Activated gamma-delta T cell treated with anti-CD3 and anti-CD28 coated beads, Interleukin-2, amount 50 U/mL, for 16 hours (primary cell): ENCODE measurements at places on chromosomes 11 and 22.

- no peak for DNase-seq
These were observed 129.0 kb upstream of the PARVA start for GRCh38 chr11:12248330-12248729.

DNA sequence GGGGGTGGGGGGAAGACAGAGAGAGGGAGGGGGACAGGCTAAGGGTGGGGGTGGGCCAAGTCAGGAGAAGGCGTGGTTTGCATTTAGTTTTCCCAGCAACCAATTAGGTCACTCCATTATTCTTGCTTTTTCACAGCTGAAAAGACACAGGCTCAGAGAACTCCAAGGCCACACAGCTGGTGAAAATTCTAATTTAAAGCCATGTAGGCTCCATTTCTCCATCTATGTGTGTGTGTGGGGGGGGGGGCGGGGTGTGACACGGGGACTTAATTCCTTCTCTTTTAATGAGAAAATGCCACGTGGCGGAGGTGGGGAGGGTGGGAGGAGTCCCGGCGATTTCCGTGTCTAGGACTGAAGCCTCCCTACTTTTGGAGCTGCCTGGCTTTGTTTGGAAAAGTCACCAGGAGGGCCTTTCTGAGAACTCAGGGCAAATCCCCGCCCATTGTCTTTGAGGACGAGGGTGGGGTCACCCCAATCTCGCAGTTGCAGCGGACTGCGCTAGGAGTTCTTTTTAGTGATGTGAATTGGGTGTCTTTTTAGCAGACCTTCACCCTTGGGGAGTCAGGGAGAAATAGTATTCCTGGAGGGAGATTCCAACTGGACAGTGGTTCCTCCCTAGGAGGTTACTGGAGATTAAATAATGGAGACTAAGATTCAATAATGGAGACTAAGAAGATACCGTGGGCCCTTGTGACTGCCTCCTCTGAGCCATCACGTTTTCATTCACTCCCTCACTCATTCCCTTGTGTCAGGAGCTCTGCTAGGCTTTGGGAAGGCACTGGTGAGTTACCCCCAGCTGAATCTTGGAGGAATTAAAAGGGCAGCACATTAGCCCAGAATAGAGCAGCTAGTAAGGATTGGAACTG, 36.4 kb upstream of the PTPRJ start:
- DNase-seq: no peak

DNA sequence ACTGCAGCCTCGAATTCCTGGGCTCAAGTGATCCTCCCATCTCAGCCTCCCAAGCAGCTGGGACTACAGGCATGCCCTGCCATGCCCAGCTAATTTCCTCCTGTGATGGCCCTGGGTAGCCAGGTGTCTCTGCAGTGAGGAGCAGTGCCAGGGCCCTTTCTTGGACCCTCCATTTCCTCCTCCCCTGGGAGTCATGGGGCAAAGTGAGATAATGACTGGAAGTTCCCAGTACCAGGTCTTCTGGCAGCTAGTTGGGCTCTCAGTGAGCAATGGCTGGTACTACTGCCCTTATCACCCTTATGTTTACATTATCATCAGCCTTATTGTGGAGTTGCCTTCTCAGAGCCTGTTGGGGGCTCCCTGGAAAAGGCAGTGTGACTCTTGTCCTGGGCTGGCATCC, 17.6 kb downstream of the DAGLA start:
- DNase-seq: no peak

GRCh38 chr11:71282581-71283351, 30.4 kb upstream of the SHANK2 start:
- no peak for DNase-seq

DNA sequence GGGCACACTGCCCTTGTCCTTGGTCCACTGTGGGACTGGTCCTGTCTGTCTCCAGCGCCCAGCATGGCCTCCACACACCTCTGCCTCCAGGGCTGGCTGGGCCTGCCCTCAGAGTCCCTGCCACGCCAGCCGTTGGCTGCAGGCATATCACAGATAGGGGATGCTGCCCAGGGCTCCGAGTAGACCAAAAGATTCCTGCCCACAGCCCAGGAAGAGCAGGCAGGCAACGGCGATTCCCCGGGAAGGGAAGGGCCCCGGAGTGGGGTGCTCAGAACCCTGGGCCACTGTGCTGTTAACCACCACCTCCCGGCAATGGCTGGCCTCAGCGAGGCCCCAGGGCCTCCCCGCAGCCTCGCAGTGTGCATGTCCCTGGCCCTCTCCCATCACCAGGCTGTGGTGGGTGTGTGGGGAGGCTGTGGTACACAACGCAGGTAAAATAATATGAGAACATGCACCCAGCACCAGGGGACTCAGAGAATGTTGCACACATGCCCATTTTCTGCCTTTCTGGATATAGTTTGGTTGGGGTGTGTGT, 2.2 kb downstream of the IFITM5 start:
- no peak for DNase-seq

DNA sequence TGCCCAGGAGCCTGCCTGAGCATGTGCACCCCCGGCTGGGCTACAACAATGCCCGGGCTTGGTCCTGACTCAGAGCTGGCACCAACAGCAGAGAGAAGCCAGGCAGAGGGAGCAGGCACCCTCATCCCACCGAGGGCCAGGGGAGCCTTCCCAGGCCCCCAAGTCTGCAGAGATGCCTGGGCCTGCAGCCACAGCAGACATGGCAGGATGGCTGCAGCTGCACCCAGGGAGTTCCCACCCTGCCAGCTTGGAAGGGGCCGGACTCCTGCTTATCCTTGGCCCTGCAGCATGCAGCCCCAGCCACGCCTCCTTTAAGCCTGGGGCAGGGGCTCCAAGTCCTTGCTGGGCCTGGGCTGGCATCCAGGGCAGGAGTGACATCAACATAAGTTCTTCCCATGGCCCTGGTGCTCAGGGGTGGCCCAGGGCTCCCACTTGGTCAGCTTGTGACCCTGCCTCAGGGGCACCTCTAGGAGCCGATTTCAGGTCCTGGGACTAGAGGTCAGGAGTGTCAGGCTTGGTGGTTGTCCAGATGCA, 26.7 kb downstream of the OR10D3 start:
- DNase-seq: no peak

- DNase-seq: no peak
These were observed 24.8 kb upstream of the CALCB start for GRCh38 chr11:15048616-15049015.

GRCh38 chr22:41699264-41700107, at the start of gene MEI1:
MEI1 (plus strand) TSS chr22:41699503; CDS start chr22:41699539, 36 bp downstream.
- peak; percentile 85 for DNase-seq

- DNase-seq: no peak
These were observed 265.1 kb downstream of the FAM76B start for GRCh38 chr11:95524314-95525036.

DNA sequence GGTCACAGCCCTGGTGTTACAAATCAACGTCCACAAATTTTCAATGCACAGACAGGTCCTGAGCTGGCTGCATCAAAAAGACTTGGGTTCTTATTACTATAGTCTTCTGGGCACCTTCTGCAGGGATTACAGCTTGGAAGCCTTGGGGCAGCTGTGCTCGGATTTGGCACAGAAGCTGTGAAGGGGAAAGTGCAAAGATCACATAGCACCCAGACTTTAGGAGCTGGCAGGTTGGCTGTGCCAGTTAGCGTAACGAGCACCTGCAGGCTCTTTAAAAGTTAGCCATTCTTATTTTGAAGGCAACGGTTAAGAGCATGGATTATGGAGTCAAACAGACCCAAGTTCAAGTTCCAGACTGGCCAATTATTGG, 100.4 kb downstream of the ARL14EP start:
- no peak for DNase-seq

DNA sequence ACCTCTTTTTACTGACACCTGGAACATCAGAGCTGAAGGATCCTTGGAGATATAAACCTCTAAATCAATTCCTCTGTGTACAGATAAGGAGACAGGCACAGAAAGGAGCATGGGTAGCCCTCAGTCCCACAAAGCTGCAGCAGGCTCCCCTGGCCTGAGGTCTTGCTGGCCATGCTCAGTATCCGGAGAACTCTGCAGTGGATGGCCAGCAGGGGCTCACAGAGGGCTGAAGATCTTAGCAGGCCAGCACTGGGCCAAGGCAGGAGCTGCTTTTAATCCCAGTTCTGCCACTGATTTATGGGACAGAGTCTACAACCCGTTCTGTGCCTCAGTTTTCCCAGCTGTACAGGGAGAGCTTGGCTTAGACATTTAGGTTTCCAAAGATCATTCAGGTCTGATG, 52.6 kb upstream of the LRRC32 start:
- no peak for DNase-seq

- DNase-seq: no peak
These were observed 122.6 kb upstream of the LMO1 start for GRCh38 chr11:8386134-8386864.
